ENCODE measurements at places on chromosomes 16 and 17. TPM values are rescaled to one million over a fixed set of nuclear protein-coding genes. Genes with fewer than 3 reads are reported as not detected.

DNA sequence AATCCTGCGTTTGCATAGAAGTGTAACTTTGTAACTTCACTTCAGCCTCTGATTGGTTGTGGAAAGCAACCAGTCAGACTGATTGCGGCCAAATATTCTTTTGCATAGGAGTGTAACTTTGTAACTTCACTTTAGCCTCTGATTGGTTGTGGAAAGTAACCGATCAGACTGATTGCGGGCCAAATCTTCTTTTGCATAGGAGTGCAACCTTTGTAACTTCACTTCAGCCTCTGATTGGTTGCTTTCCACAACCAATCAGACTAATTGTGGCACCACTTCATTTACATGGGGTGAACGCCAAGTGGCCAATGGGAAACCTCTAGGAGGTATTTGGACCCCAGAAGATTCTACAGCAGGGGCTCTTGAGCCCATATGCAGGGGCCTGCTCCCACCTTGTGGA lies 1.8 kb upstream of the TMEM98 start:
- DNase-seq = peak; percentile 15

Gene PRSS33
- total RNA-seq = not detected

GRCh38 chr16:49937886-49938285 lies 82.0 kb upstream of the ZNF423 start:
- DNase-seq = no peak

GRCh38 chr16:84334482-84334881 lies 33.9 kb upstream of the ATP2C2 start:
- DNase-seq = no peak

Gene NR1D1
- total RNA-seq = 26.0 TPM

DNA sequence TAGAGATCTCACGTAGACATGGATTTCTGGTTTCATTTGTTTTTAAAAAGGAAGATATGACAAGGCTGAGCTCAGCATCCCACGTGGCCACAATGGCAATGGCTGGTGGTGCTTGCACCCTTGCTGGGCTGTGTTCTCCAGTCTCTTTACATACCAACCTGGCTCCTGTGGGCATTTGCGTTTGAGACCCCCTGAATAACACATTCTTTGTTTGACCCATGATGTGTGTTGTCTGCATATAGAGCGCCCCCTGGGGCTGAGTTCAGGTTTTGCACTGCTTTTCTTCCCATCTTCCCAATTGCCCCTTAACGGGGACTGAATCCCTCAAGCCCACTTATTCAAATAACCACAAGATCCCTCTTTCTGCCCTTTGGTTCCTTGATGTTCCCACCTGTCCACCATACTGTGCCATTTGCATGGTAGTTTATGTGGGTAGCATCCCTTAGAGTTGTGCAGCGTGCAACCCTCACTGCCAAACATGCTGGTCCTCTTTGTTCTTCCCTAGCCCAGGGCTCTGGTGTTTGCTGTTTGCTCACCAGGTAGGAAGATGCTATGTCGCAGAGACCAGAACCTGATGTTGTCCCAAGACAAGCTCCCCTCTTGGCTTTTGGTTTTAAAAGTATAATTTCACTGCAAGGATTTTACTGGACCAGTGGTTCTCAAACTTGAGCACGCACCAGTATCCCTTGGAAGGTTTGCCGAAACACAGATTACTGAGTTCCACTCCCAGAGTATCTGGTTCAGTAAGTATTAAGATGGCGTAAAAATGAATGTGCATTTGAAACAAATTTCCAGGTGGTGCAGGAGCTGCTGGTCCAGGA lies 38.5 kb upstream of the NKD1 start:
- DNase-seq = no peak

Gene OMG
- total RNA-seq = not detected

All from ureter (tissue), 1 donor.